NCI-H82 (cell line): ENCODE measurements at places on chromosomes 1 and 21.
A peak's percentile ranks its signal among the peaks of the same experiment; 100 is the strongest.

GRCh38 chr1:15408890-15409387, 749 bp upstream of the EFHD2 start:
- DNase-seq, result no peak

DNA sequence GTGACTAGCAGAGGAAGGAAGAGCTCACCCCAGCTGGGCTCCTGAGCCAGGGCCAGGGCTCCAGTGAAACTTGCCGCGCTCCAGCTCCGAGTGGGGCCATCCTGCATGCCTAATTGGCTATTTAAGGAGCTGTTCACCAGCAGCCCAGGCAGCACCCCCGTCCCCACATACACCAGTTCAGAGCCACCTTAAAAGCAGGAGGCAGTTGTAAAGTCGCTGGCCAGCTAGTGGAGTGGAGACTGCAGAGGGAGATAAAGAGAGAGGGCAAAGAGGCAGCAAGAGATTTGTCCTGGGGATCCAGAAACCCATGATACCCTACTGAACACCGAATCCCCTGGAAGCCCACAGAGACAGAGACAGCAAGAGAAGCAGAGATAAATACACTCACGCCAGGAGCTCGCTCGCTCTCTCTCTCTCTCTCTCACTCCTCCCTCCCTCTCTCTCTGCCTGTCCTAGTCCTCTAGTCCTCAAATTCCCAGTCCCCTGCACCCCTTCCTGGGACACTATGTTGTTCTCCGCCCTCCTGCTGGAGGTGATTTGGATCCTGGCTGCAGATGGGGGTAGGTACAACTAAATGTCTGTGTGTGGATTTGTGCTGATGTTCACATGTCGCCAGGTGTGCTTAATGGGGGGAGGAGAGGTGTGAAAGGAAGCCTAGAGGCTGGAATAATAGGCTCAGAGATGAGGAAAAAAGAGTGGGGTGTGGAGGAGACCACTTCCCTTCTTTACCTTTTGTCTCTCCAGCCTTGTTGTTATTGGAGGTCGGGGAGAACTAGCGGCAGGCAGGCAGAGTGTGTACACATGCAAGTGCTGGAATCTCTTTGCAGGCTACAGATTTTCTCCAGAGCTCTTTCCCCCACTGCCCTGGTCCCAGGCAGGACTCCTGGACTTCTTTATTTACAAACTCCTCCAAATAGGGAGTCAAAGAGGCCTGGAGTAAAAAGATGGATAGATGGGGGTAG, at the start of gene CA14:
CA14 (plus strand) TSS at position 151 of the 962 bp plus-strand sequence; CDS start at position 506, 355 bp downstream.
- DNase-seq, result peak; percentile 52

GRCh38 chr21:39632796-39633442, 20.2 kb downstream of the B3GALT5 start:
- DNase-seq, result no peak

DNA sequence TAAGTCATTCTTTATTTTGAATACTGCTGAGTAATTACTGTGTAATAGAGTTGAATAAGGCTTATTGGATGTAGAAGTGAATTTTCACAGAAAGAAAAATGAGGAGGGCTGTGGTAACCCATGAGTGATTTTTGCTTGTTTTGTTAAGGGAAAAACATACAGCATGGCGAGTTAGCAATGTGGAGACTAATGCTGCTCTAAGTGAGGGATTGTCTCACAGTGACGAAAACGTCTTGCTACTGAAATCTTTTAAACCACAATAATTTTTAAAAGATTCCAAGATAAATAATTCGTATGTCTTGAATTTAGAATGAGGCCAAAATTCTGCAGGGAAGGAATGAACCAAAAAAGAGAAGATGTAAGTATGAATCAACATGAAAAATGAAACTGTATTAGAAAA, 16.2 kb upstream of the PLA2G4A start:
- no peak for DNase-seq

DNA sequence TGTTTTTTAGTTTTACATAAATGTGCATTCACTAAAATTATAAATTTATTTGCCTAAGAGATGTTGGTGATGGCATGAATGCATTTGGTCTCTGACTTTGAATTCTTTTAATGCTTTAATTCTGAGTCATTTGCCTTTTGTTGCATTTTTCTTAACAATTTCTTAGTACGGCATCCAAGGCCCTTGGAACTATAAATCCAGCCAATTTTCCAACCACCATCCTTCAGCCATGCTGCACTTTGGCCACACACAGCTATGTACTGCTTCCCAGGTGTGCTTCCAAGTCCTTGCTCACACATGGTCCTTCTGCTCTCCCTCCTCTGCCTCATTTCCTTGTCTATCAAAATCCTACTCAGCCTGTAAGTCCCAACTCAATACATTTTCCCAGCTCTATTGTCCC, 161.0 kb downstream of the DHRS3 start:
- DNase-seq, result no peak

- DNase-seq, result peak; percentile 76
Observed at GRCh38 chr1:68103011-68103545, 52.7 kb upstream of the DIRAS3 start.

DNA sequence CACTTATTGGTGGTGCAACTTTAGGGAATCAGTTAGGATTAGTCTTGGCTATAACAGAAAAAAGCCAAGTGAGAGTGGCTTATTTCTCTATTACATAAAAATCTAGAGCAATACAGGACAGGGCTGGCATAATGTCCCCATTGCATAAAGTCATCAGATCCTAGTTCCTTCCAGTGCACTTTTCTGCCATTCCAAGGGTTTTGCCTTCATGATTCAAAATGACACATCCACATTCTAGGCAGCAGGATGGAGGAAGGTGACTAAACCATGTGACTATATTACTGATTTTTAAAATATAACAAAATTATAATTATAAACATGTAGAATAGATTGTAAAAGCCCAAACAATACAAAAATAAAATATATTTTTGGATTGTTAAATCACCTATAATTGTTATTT, 18.8 kb downstream of the JUN start:
- no peak for DNase-seq

- DNase-seq, result no peak
Observed at GRCh38 chr1:47568763-47569162, 130.9 kb downstream of the FOXD2 start.

DNA sequence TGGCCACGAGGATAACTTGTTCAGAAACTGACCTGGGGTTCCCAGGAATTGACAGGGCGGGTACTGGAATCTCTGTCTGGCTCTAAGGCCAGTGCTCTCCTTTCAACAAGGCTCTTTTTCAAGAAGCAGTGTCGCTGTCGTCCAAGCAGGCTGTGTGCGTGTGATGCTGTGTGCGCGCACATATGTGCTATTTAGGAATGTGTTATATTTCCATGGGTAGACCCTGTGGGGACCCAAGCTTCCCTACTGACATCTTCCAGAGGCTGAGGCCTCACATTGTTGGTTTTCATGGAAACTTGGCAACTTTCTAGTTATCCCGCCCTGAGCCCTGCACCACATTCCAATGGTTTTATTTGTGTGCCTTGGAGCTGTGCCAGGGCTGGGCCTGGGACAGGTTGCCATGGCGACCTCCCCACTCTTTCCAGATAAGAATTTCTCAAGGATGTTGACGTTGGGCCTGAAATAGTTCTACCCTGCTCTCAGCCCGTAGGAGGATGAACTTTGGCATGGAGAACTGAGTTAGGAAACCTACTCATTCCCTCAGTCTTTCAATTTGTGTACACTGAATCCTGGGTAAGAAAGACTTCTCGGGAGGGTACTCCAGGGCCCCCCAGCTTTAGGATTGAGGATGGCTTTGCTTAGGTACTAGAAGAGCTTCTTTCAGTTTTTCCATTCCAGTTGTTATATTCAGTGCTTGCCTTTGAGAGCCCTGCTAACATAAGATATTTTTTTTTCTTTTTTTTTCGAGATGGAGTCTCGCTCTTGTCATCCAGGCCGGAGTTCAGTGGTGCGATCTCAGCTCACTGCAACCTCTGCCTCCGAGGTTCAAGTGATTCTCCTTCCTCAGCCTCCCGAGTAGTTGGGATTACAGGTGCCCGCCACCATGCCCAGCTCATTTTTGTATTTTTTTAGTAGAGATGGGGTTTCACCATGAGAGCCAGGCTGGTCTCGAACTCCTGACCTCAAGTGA, 38.8 kb upstream of the SRSF10 start:
- no peak for DNase-seq
